ENCODE measurements at places on chromosomes 2 and 18.

GRCh38 chr18:79046522-79046921 lies 22.7 kb upstream of the ATP9B start:
- DNase-seq: no peak

GRCh38 chr18:54835944-54836343 lies 7.7 kb downstream of the RAB27B start:
- DNase-seq: no peak

GRCh38 chr18:23776306-23776705 lies 87.1 kb downstream of the LAMA3 start:
- DNase-seq: no peak

GRCh38 chr2:231701456-231702373 lies 6.6 kb upstream of the PTMA start:
- DNase-seq: no peak

- DNase-seq: no peak
Observed at GRCh38 chr2:119692310-119692709, 13.3 kb downstream of the TMEM177 start.

GRCh38 chr2:65605743-65606058 lies 173.3 kb upstream of the SPRED2 start:
- DNase-seq: no peak

GRCh38 chr18:22493255-22493654 lies 75.5 kb upstream of the CTAGE1 start:
- DNase-seq: no peak

GRCh38 chr2:30772021-30772705 lies 35.1 kb downstream of the CAPN13 start:
- no peak for DNase-seq

- no peak for DNase-seq
Observed at GRCh38 chr18:52682260-52682659, 342.3 kb downstream of the DCC start.

GRCh38 chr2:76731157-76731556 lies 791.0 kb downstream of the LRRTM4 start:
- no peak for DNase-seq

- DNase-seq: no peak
Observed at GRCh38 chr2:16330012-16330411, 335.6 kb downstream of the CYRIA start.

- DNase-seq: no peak
Observed at GRCh38 chr2:53631313-53632125, 136.1 kb upstream of the CHAC2 start.

- DNase-seq: peak; percentile 93
Observed at GRCh38 chr2:20635675-20636584, 15.0 kb downstream of the HS1BP3 start.

DNA sequence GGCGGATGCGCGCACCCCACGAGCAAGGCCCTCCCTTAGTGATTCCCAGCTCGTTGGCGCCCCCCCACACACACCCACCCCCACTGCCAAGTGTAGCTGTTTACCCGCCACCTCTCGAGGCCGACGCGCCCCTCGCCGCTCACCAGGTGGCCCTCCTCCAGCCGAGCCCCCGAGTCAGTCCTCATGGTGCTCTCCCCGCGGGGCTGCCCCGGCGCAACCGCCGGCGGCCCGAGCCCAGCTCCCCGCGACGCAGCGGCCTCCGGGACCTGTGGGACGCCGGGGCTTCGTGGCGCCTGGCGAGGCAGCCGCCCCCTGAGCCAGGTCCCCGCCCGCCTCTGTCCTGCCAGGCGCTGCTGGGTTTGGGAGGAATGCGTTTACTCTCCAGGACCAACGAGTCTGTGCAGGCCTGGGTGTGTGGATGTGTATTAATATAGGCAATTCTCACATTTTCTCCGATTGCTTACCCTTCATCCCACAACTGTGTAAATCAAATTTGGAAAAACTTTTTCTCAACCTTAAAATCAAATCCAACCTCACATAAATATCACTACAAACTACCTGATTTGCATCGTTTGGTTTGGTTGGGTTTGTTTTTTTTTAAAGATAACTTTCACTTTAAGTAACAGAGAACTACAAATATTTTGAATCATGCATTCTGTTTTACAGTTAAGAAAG lies at the start of gene TMEM237:
Gene TMEM237 (minus strand): TSS at position 288 of the 675 bp plus-strand sequence. CDS start 103 bp downstream, at position 185.
- DNase-seq: peak; percentile 82

DNA sequence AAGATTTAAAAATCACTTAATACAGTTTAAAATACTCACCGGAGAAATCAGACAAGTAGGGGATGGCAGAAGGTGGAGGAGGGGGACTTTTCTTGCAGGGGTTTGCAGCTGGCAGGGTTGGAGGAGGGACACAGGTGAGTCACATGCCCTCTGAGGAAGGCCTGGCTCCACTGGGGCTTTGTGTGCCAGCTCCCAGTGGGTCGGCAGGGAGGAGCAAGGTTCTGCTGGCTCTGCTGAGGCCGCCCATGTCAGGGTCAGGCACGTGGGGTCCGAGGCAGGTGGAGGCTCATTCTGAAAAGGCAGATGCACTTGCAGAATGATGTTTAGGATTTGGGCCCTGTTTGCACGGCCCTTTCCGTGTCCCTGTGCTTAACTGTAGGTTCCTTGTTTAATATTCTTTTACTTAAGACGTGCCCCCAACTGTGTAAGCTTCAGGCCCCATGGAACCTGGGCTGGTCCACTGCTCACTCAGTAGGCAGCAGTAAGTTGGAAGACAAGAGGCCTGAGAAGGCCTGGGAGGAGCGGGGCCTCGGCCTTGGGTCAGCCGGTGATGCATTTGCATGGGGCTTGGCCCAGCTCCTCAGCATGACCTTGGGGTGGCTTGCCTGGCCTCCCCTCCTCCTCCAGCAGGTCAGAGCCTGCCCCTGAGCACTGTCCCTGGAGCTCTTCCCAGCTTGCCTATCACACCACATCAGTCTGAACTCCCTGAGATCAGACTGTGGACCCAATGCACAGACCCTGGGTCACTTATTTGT lies 141.0 kb downstream of the GLI2 start:
- no peak for DNase-seq

DNA sequence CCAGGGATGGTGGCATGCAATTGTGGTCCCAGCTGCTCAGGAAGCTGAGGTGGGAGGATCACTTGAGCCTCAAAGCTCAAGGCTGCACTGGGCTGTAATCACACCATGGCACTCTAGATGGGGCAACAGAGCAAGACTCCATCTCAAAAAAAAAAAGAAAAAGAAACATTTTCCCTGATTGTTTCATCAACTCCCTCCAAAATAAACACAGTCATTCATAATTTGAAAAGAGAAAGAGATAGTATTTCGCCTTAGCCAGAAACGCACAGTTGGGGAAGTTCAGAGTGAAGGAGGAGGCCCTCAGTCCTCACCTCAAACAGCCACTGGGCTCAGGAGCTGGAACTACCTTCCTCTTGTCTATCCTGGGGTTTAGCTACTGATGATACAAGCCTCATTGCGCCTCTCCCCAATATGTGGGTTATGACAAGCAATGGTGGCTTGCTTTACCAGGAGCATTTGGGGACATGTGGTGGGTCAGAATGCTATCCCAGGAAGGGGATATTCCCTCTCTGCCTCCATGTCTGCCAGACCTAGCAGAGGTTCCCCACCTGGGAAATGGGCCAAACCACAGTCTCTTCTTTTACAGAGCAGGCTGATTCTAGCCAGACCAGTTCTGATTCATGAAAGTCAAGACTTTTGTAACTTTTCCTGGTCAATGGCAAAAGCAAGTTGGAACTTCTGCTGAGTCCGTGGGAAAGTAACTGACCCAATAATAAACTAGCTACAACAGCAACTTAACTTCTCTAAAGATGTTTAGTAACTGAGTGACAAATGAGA lies 22.2 kb upstream of the TMEM87B start:
- DNase-seq: no peak
